Thymus (tissue), 14 donors: ENCODE measurements at places on chromosomes 11 and 22. TPM values are rescaled to one million over a fixed set of nuclear protein-coding genes. Genes with fewer than 3 reads are reported as not detected.

EFCAB6 gene
- 1.4 TPM for polyA plus RNA-seq

TRAPPC4 gene
- polyA plus RNA-seq, result 60.4 TPM

CD248 gene
- polyA plus RNA-seq, result 7.7 TPM

BTBD18 gene
- polyA plus RNA-seq, result 0.02 TPM

MCHR1 gene
- 0.39 TPM for polyA plus RNA-seq

OR4A47 gene
- polyA plus RNA-seq, result not detected

PKP3 gene
- 26.5 TPM for polyA plus RNA-seq

NXPE1 gene
- not detected for polyA plus RNA-seq

SHISAL1 gene
- polyA plus RNA-seq, result 0.27 TPM

SPECC1L gene
- 11.6 TPM for polyA plus RNA-seq

DLAT gene
- 13.3 TPM for polyA plus RNA-seq

SLC7A4 gene
- polyA plus RNA-seq, result 0.37 TPM

SNX32 gene
- polyA plus RNA-seq, result 1.1 TPM

RFPL1 gene
- polyA plus RNA-seq, result 0.05 TPM

MS4A15 gene
- 0.23 TPM for polyA plus RNA-seq

SSH3 gene
- 11.8 TPM for polyA plus RNA-seq

C11orf86 gene
- polyA plus RNA-seq, result 0.14 TPM

NPTXR gene
- 1.3 TPM for polyA plus RNA-seq

PRRG4 gene
- 14.4 TPM for polyA plus RNA-seq

FGF19 gene
- 0.34 TPM for polyA plus RNA-seq

TRIM29 gene
- 92.0 TPM for polyA plus RNA-seq

TMEM45B gene
- 3.4 TPM for polyA plus RNA-seq

TPBGL gene
- polyA plus RNA-seq, result 0.23 TPM

PTPN5 gene
- polyA plus RNA-seq, result 0.46 TPM

RIMBP3C gene
- 0.34 TPM for polyA plus RNA-seq

APOBEC3F gene
- 7.2 TPM for polyA plus RNA-seq

GPR83 gene
- polyA plus RNA-seq, result 0.23 TPM

OR10A4 gene
- not detected for polyA plus RNA-seq

PACSIN2 gene
- polyA plus RNA-seq, result 36.0 TPM

MS4A7 gene
- 21.8 TPM for polyA plus RNA-seq

MAPK8IP1 gene
- polyA plus RNA-seq, result 2.1 TPM

TAGLN gene
- 906 TPM for polyA plus RNA-seq

PRDX5 gene
- 286 TPM for polyA plus RNA-seq

POTEH gene
- 0.02 TPM for polyA plus RNA-seq

IFITM10 gene
- polyA plus RNA-seq, result 0.80 TPM

APOL4 gene
- polyA plus RNA-seq, result 53.0 TPM

OPCML gene
- 0.07 TPM for polyA plus RNA-seq

C11orf91 gene
- polyA plus RNA-seq, result 0.14 TPM

SULT4A1 gene
- 4.6 TPM for polyA plus RNA-seq

FBLN1 gene
- polyA plus RNA-seq, result 36.3 TPM

CNTF gene
- 0.16 TPM for polyA plus RNA-seq

DRD2 gene
- 0.30 TPM for polyA plus RNA-seq

IL17RA gene
- polyA plus RNA-seq, result 11.3 TPM

SPDYC gene
- 0.11 TPM for polyA plus RNA-seq

SMTN gene
- 26.3 TPM for polyA plus RNA-seq

LRP4 gene
- polyA plus RNA-seq, result 5.2 TPM

NRGN gene
- polyA plus RNA-seq, result 4.5 TPM

GAL3ST3 gene
- polyA plus RNA-seq, result 0.25 TPM

OR2AG2 gene
- polyA plus RNA-seq, result 0.05 TPM

OR51E1 gene
- polyA plus RNA-seq, result 0.68 TPM

B4GAT1 gene
- polyA plus RNA-seq, result 10.3 TPM

MOGAT2 gene
- 0.27 TPM for polyA plus RNA-seq

DRAP1 gene
- polyA plus RNA-seq, result 131 TPM

IFITM1 gene
- polyA plus RNA-seq, result 463 TPM

OR52A1 gene
- polyA plus RNA-seq, result not detected

BBOX1 gene
- 8.5 TPM for polyA plus RNA-seq

DDX17 gene
- 325 TPM for polyA plus RNA-seq

IL18BP gene
- polyA plus RNA-seq, result 10.8 TPM

IGF2 gene
- 7.2 TPM for polyA plus RNA-seq
